PC-9 (cell line): ENCODE measurements at places on chromosomes 2 and 18.

- no peak for DNase-seq
These were observed 159.4 kb downstream of the ASB1 start for GRCh38 chr2:238585836-238586821.

DNA sequence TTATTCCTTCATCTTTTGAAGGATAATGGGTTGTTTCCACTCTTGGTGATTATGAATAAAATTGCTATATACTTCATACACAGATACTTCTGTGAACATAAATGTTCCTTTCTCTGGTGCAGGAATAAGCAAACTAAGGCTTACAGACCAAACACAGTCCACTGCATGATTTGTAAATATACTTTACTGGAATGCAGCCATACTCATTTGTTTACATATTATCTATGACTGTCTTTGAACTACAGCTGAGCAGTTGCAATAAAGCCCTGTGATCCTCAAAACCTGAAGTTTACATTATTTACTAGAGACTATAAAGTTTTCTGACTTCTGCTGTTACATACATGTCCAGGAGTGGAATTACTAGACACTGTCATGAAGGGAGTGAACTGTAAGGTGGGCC lies 381.0 kb upstream of the CNTNAP5 start:
- no peak for DNase-seq

GRCh38 chr2:218218268-218219185 lies 1.5 kb downstream of the ARPC2 start:
- DNase-seq, result no peak

- no peak for DNase-seq
These were observed 134.5 kb downstream of the CLIP4 start for GRCh38 chr2:29249666-29250253.

DNA sequence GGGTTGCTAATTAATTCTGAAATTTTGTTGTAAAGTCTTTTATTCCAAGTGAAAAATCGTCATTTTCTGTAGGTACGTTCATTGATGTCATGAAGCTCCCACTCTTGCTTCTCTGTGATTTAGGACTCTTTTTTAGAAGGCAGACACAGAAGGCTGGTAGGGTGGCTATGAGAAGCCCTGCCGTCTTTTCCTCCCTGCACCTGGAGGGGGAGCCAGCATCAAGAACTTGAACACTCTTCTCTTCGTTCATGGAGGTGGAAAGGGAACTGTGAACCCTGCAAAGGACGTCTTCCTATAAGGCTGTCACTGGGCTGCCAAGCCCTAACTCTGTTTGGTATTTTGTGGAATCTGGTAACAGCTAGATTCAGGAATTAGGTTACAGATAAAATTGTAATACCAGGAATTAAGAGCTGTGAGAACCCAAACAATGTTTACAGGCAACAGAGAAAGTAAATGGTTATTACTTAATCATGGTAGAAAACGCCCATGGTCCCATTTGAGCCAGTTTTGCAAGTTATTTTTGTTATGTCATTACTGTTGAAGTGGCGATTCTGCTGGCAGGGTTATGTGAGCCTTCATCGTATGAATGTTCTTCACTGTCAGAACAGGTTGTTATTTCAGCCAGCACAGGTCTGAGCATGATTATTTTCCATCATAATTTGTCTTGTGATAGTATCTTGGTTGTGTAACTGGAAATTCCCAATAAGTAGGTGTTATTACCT lies 112.2 kb downstream of the OSBPL6 start:
- DNase-seq, result peak; percentile 38

- no peak for DNase-seq
These were observed 22.0 kb upstream of the HNMT start for GRCh38 chr2:137942037-137942832.

DNA sequence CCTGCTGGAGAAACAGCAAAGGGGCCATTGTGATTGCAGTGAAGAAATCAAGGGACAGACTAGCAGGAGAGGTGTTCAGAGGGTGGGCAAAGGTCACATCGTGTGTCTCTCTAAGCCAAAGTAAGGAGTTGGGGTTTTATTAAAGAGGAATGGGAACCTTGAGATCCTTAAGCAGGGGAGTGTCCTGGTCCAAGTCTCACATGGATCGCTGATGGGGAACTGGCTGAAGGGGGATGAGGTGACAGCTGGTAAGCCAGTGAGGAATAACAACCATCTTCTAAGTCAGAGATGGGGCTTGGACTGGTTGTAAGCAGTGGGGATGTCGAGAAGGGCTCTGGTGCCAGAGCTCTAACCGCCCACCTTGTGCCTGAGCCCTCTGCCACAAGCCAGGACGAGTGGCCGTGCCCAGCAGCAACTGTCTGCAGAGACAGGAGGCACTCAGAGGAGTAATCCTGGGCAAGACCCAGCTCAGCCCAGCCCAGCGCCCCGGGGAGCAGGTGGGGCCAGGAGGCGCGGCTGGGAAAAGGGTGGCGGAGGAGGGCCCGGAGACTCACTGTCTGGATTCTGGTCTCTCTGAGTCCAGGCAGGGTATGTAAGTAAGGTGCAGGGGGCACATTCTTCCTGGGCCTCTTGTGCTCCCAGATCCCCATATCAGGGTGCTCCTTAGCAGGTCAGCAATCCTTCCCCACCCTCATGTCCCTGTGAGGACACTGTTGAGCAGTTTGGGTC lies 13.7 kb downstream of the WNT10A start:
- peak; percentile 56 for DNase-seq

DNA sequence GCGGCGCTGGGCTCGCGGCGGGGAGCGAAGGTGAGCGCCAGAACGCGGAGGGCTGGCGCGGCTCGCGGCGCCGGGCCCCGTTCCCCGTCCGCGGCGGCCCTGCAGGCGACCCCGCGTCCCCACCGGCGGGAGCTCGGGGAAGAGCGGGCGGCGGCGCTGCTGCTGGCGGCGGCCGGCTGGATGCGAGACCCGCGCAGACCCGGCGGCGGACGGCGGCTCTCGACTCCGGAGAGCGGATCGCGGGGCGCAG lies 213 bp downstream of the DOK6 start:
- DNase-seq, result no peak

GRCh38 chr2:118431997-118432396 lies 343.7 kb downstream of the INSIG2 start:
- no peak for DNase-seq
